SK-N-SH (cell line): ENCODE measurements at places on chromosomes 13 and 19. TPM values are rescaled to one million over a fixed set of nuclear protein-coding genes. Genes with fewer than 3 reads are reported as not detected.
A peak's percentile ranks its signal among the peaks of the same experiment; 100 is the strongest.

DNA sequence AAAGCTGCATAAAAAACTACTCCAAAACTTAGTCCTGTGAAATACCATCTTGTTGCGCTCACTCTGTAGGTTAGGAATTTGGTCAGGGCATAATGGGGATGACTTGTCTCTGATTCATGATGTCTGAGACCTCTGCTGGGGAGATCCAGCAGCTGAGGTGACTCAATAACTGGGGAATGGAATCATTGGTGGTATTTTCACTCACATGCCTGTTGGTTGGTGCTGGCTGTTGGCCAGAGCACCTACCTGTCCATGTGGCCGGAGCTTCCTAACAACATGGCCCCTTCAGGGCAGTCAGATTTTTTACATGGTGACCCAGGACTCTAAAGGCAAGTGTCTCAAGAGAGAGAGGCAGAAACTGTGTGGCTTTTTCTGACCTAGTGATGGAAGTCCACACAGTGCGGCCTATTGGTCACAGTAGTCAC is 7.4 kb upstream of the ESD start:
- H3K4me3 ChIP-seq, result no peak overlapping the region
- H3K36me3 ChIP-seq, result no peaks in the 10 kb centered on the region
- no peaks in the 10 kb centered on the region; the same call in 1 of the 2 replicates for H3K4me1 ChIP-seq
- H3K27ac ChIP-seq, result peak overlapping the region; percentile 66
- DNase-seq, result no peak

GRCh38 chr19:5107432-5108122 is 138.7 kb downstream of the KDM4B start:
- H3K4me3 ChIP-seq, result no peak overlapping the region
- H3K4me1 ChIP-seq, result peaks cover 61% of the 10 kb centered on the region
- peaks cover 15% of the 10 kb centered on the region; the same call in 1 of the 2 replicates for H3K36me3 ChIP-seq
- no peak overlapping the region for H3K27ac ChIP-seq
- no peaks in the 10 kb centered on the region for H3K27me3 ChIP-seq

GRCh38 chr13:62418872-62419271 is 1003.2 kb upstream of the PCDH20 start:
- no peaks in the 10 kb centered on the region; the same call in 1 of the 2 replicates for H3K4me1 ChIP-seq
- H3K4me3 ChIP-seq, result no peak overlapping the region
- H3K27me3 ChIP-seq, result no peaks in the 10 kb centered on the region
- H3K27ac ChIP-seq, result no peak overlapping the region

GRCh38 chr19:4759388-4760284 is 31.9 kb upstream of the FEM1A start:
- DNase-seq, result peak; percentile 99
- peaks cover 10% of the 10 kb centered on the region; the same call in 1 of the 2 replicates for H3K4me1 ChIP-seq
- H3K27ac ChIP-seq, result peak overlapping the region; percentile 61
- no peaks in the 10 kb centered on the region for H3K36me3 ChIP-seq
- H3K27me3 ChIP-seq, result no peaks in the 10 kb centered on the region; the same call in 1 of the 2 replicates

- peak; percentile 42 for DNase-seq
- H3K27ac ChIP-seq, result no peak overlapping the region
- no peaks in the 10 kb centered on the region for H3K36me3 ChIP-seq
- H3K27me3 ChIP-seq, result no peaks in the 10 kb centered on the region
- peak overlapping the region; percentile 61 for H3K4me3 ChIP-seq
Observed at GRCh38 chr19:52992109-52993004, 21.4 kb upstream of the ERVV-1 start.

DNA sequence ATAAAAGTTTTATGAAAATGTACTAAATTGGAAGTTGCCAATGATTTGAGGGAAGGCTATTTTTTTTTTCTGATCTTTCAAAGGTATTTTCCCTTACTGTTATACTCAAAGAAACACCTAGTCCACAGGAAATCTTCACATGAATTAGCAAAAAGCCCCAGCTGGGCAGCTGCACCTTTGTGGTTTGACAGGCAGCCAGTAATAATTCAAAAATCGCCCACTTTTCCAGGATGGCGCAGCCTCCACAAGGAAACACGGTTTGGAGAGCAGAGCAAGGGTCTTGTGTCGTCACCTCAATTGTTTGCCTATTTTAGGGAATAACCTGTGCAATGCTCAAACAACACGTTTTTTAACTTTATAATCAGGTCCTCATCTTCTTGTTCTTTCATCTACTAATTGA is 324.9 kb upstream of the GPC6 start:
- H3K4me3 ChIP-seq, result no peak overlapping the region
- H3K27ac ChIP-seq, result no peak overlapping the region
- no peaks in the 10 kb centered on the region for H3K27me3 ChIP-seq

- DNase-seq, result peak; percentile 45
- peaks cover 45% of the 10 kb centered on the region for H3K27me3 ChIP-seq
- H3K36me3 ChIP-seq, result no peaks in the 10 kb centered on the region
- H3K4me1 ChIP-seq, result no peaks in the 10 kb centered on the region; the same call in 1 of the 2 replicates
Observed at GRCh38 chr13:26048741-26049140, 3.1 kb downstream of the SHISA2 start.

DNA sequence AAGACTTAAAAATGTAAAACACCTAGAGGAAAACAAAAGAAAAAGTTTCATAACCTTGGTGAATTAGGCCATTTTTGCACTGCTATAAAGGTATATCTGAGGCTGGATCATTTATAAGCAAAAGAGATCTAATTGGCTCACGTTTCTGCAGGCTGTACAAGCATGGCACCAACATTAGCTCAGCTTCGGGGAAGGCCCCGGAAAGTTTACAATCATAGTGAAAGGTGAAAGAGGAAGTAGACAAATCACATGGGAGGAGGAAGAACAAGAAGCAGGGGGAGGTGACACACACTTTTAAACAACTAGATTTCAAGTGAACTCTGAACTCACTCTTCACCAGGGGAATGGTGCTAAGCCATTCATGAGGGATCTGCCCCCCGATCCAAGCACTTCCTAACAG is 1358.5 kb upstream of the PCDH9 start:
- H3K27me3 ChIP-seq, result no peaks in the 10 kb centered on the region
- H3K36me3 ChIP-seq, result no peaks in the 10 kb centered on the region
- no peak overlapping the region for H3K4me3 ChIP-seq
- no peak for DNase-seq
- no peaks in the 10 kb centered on the region for H3K4me1 ChIP-seq
- no peak overlapping the region for H3K27ac ChIP-seq

GRCh38 chr13:80133631-80134261 is 207.2 kb downstream of the SPRY2 start:
- peak overlapping the region; percentile 80; the same call in 1 of the 2 replicates for H3K27ac ChIP-seq
- no peaks in the 10 kb centered on the region for H3K27me3 ChIP-seq
- H3K4me1 ChIP-seq, result peaks cover 16% of the 10 kb centered on the region
- no peaks in the 10 kb centered on the region for H3K36me3 ChIP-seq

- no peaks in the 10 kb centered on the region; the same call in 1 of the 2 replicates for H3K27me3 ChIP-seq
- no peak overlapping the region for H3K27ac ChIP-seq
- H3K4me1 ChIP-seq, result peaks cover 18% of the 10 kb centered on the region
- no peak for DNase-seq
Observed at GRCh38 chr13:45811891-45812694, 39.5 kb downstream of the SIAH3 start.

GRCh38 chr13:112984501-112984900 is 15.5 kb downstream of the MCF2L start:
- no peak overlapping the region for H3K4me3 ChIP-seq
- DNase-seq, result no peak
- H3K27me3 ChIP-seq, result no peaks in the 10 kb centered on the region
- H3K36me3 ChIP-seq, result no peaks in the 10 kb centered on the region
- H3K4me1 ChIP-seq, result no peaks in the 10 kb centered on the region
- H3K27ac ChIP-seq, result no peak overlapping the region

- DNase-seq, result no peak
- no peak overlapping the region for H3K4me3 ChIP-seq
- no peaks in the 10 kb centered on the region for H3K36me3 ChIP-seq
- H3K27me3 ChIP-seq, result no peaks in the 10 kb centered on the region
- no peaks in the 10 kb centered on the region for H3K4me1 ChIP-seq
- no peak overlapping the region for H3K27ac ChIP-seq
Observed at GRCh38 chr19:33290956-33291622, 11.2 kb downstream of the CEBPA start.

DNA sequence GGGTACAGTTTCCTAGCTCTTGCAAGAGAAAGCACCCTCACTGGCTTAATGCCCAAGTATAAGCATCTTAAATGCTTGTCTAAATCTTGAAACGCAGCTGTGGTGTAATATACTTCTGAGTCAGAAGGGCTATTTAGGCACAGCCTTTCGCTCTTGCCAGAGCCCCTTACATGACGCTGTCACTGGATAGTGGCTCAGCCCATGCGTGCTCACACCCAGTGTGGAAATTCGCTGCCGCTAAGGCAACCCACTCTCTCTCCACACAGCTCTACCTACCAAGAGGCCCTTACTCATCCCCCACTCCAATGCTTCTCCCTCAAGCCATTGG is 24.0 kb downstream of the UQCRFS1 start:
- no peak overlapping the region for H3K4me3 ChIP-seq
- no peaks in the 10 kb centered on the region for H3K4me1 ChIP-seq
- H3K27me3 ChIP-seq, result peaks cover 54% of the 10 kb centered on the region
- no peaks in the 10 kb centered on the region for H3K36me3 ChIP-seq

DNA sequence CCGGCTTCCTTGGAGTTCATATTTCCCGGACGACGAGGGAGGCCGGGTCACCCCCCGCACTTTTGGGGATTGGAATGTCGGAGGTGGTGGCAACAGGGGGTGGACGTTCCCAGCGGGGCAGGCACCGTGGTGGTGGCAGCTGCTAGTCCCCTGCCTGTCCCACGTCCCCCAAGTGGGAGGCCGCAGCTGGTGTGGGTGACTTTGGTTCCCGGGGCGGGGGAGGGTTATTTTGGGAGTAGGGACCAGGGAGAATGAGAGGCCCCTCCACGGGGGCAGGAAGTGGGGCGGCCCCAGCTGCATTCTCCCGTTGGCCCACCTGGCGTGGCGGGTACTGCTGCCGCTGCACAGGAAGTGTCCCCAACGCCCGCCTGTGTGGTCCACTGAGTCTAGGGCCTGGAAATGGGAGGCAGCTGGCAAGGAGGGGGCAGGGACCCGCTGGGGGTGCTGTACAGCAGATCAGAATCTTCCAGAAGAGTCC is 11.1 kb upstream of the PLIN3 start:
- no peak overlapping the region for H3K4me3 ChIP-seq
- H3K27me3 ChIP-seq, result no peaks in the 10 kb centered on the region
- DNase-seq, result no peak
- H3K4me1 ChIP-seq, result no peaks in the 10 kb centered on the region; the same call in 1 of the 2 replicates
- no peak overlapping the region for H3K27ac ChIP-seq
- no peaks in the 10 kb centered on the region for H3K36me3 ChIP-seq

DNA sequence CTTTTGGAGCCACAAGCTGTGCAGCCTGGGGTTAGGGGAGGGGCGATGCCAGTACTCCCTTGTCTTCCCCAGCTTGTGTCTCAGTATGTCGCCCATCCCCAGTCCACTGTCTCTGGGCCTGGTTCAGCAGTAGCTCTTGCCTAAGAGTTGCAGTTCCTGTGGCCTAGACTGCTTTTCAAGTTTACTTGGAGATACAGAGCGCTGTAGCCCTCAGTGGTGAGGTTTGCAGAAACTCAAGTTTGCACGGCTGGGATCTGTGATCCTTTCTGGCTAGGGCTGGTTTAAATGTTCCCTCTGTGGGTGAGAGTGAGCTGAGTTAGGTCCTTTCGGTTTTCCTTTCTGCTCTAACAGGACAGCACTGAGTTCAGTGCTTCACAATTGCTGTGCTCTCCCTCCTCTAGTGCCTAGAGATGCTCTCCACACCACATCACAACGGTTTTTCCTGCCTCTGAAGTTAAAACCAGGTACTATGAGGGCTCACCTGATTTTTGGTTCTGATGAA is 360.6 kb upstream of the TMTC4 start:
- H3K4me3 ChIP-seq, result no peak overlapping the region
- H3K36me3 ChIP-seq, result no peaks in the 10 kb centered on the region
- DNase-seq, result no peak
- no peaks in the 10 kb centered on the region for H3K4me1 ChIP-seq
- H3K27ac ChIP-seq, result no peak overlapping the region

DNA sequence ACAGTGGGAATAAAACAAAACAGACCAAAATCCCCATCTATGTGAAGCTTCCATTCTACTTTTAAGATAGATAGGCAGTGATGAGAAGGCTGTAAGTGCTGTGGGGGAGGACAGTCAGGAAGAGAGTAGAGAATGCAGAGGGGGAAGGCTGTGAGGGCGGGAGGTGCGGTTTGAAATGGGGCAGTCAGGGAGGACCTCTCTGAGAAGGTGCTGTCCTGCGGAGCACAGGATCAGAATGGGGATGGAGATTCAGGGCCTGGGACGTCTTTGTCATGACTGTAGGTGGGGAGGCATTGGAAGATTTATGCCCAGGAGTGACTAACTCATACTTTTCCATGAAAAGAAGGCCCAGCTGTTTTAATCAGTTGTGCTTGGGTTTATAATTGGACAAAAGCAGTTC is 3.9 kb upstream of the GPR183 start:
- H3K4me3 ChIP-seq, result no peak overlapping the region
- peaks cover 17% of the 10 kb centered on the region for H3K36me3 ChIP-seq
- peaks cover 23% of the 10 kb centered on the region for H3K4me1 ChIP-seq
- H3K27ac ChIP-seq, result peak overlapping the region; percentile 83
- H3K27me3 ChIP-seq, result no peaks in the 10 kb centered on the region
- DNase-seq, result no peak

GRCh38 chr13:36190771-36191170 is 23.6 kb downstream of the SOHLH2 start:
- no peaks in the 10 kb centered on the region for H3K36me3 ChIP-seq
- H3K27me3 ChIP-seq, result no peaks in the 10 kb centered on the region
- no peak for DNase-seq
- no peak overlapping the region for H3K4me3 ChIP-seq
- peaks cover 7% of the 10 kb centered on the region; the same call in 1 of the 2 replicates for H3K4me1 ChIP-seq
- H3K27ac ChIP-seq, result no peak overlapping the region

DNA sequence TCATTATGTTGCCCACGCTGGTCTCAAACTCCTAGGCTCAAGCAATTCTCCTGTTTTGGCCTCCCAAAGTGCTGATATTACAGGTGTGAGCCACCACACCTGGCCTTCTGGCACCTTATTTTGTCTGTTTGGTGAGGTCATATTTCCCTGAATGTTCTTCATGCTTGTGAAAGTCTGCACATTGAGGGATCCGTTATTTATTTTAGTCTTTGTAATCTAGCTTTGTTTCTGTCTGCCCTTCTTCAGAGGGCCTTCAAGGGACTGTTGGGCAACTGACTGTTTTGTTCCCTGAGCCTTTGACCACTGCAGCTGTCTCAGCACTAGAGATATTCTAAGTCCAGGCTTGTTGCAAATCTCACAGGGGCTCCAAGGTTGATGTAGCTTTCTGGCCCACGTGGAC is 110.5 kb upstream of the RFC3 start:
- DNase-seq, result no peak
- H3K4me3 ChIP-seq, result no peak overlapping the region
- H3K27ac ChIP-seq, result no peak overlapping the region
- no peaks in the 10 kb centered on the region for H3K27me3 ChIP-seq
- no peaks in the 10 kb centered on the region for H3K36me3 ChIP-seq

The ZNF865 gene
- polyA plus RNA-seq, result 3.4 and 5.0 TPM in 2 replicates

The FCAR gene
- not detected in 2 replicates for polyA plus RNA-seq

The PSG7 gene
- 0.05 TPM in 1 of 2 replicates, not detected in the other for polyA plus RNA-seq

The PEX11G gene
- polyA plus RNA-seq, result 6.1 and 6.4 TPM in 2 replicates

The CYP4F8 gene
- not detected in 2 replicates for polyA plus RNA-seq

The GZMM gene
- not detected in 2 replicates for polyA plus RNA-seq

The PTGER1 gene
- 4.6 and 6.0 TPM in 2 replicates for polyA plus RNA-seq

The SPACA4 gene
- polyA plus RNA-seq, result not detected in 2 replicates
